ENCODE measurements at places on chromosomes 1 and 21. TPM values are rescaled to one million over a fixed set of nuclear protein-coding genes. Genes with fewer than 3 reads are reported as not detected.

DNA sequence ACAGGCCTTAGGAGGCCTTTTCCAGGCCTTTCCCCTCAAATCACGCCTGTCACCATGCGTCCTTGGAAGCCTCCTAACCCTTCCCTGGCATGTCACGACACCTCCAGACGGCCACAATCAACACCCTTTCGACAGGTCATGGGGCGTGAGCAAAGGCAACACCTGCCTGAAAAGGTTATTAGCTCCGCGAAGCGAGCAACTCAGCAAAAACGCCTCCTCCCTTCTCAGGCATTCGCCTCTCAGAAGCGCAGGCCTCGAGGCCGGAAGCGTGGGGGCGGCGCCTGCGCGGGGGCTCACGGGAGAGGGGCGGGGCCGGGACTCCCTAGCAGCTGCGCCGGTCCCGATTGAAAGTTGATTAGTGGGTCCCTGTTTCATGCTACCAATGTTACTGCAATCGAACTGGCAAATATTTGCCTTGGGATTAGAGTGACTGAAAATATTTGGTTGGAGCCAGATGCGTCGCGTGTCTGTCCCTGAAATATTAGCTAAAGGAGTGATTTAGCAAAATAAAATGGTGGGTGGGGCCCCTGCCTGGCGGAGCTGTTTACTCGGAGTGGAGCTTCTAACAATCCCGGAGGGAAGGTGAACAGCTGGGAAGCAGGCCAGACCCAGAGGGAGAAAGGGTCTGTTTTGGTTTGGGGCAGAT, 44.9 kb downstream of the GFI1 start:
- DNase-seq, result no peak

DNA sequence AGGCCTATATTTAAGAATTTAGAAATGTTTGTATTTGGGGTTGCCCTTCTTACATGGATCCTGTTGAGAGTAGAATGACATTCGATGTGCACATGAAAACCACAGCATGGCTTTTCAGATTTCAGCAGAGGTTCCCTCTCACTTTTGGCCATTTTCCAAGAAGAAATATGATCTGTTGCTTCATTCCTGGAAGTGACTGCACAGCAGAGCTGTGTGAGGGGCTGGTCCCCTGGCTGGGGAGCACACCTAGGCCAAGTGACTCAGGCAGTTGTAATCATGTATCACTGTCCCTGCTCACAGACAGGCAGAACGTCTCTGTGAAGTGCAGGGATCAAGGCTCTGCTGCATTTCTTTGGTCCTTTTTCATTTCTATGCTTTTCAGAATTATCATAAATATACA, 32.3 kb downstream of the AGT start:
- peak; percentile 76 for DNase-seq

DNA sequence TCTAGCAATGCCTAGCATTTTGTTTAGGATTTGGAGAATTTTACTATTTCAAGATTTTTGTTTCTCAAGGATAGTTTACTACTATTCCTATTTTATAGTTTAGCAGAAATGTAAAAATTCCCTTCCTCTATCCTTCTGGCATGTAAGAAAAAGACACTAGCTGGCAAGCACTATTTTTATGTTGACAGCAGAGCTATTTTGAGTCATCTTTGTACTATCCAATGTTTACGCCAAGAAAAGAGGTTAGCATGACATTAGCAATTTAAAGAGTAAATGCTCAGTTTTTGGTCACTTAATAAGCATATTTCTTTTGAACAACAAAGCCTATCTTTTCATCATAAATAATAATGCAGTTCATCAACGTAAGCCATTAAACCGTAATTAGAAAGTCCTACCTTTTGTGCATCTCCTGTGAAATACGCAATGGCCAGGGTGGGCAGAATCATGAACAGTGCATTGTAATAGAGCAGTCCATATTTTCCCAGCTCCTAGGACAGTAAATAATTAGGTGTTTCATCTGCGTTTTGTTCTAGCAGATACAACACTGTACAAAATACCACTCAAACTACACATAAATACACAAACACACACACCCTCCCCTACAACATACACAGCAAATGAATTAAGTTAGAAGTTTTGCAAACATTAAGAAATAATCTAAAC, 12.0 kb downstream of the SLC35D1 start:
- no peak for DNase-seq

GRCh38 chr1:35544976-35545375, 12.2 kb downstream of the KIAA0319L start:
- peak; percentile 40 for DNase-seq

GRCh38 chr1:16386454-16387113, 19.5 kb downstream of the SZRD1 start:
- peak; percentile 79 for DNase-seq

- DNase-seq, result no peak
Measured at GRCh38 chr1:118985640-118986554, 2.2 kb downstream of the TBX15 start.

GRCh38 chr1:100222428-100222827, 27.2 kb downstream of the DBT start:
- DNase-seq, result no peak

The F3 gene
- total RNA-seq, result 43.3 TPM

GRCh38 chr1:19088717-19089442, 121.2 kb downstream of the UBR4 start:
- DNase-seq, result no peak

The CPT2 gene
- 30.6 TPM for total RNA-seq

DNA sequence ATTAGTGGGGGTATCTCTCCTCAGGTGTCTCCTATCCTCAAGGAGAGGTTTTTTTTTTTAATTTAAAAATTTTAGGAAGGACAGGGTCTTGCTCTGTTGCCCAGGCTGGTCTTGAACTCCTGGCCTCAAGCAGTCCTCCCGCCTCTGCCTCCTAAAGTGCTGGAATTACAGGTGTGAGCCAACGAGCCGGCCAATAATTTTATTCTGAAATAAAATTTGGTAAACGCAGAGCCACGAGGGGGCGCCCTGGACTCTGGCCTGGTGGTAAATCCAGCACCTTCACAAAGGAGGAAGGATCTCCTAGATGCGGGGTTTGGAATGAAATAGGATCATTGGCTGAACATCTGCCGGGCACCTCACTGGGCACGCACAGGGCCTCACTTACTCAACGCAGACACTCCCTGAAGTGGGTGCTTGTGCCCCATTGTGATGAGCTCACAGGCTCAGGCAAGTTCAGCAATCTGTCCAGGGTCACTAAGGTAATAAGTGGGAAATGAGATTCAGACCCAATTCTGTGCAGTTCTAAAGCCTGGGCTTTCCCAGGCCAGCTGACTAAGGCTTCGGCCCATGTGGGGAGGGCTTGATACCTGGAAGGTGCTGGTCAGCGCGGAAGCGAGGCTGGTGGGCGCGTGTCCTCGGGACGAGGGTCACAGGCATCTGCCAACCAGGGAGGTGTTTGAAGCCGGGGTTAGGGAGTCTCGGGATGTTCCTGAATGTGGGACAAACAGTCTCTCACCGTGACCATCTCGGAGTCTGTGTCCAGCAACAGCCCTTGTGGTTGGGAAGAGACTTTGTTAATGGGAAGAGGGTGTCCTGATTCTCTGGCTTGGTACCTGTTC, 32.7 kb upstream of the ETV3 start:
- peak; percentile 40 for DNase-seq

DNA sequence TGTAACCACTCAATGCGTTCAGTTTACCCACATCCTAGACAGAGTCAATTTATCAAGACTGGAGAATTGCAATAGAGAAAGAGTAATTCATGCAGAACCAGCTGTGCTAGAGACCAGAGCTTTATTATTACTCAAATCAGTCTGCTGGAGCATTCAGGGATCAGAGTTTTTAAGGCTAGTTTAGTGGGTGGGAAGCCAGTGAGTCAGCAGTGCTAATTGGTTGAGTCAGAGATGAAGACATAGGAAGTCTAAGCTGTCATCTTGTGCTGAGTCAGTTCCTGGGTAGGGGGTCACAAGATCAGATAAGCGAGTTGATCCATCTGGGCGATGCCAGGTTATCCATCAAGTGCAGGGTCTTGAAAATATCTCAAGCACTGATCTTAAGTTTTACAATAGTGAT, 499.6 kb downstream of the MRPL39 start:
- DNase-seq, result peak; percentile 87

- no peak for DNase-seq
Measured at GRCh38 chr21:42107177-42107880, 36.2 kb downstream of the UMODL1 start.

GRCh38 chr1:215200121-215200520, 117.6 kb downstream of the KCNK2 start:
- DNase-seq, result no peak

- no peak for DNase-seq
Measured at GRCh38 chr1:60802884-60803283, 279.5 kb upstream of the NFIA start.

The IFNLR1 gene
- total RNA-seq, result 0.21 TPM

DNA sequence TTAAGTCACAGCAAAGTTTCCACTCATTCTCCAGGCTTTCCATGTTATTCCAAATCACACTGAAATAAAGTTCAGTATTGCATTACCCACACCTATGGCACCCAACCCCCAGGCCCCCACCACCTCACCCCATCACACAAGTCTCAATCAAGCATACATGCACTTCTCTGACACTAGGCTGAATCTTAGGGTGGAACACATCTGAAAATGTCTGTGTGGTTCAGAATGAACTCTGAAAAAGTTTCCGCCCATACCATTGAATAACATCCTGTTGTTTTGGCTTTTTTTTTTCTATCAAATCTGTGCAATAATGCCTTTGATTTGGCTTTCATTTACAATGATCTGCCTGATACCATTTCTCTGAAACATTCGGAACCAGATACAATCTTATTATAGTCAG, 25.8 kb upstream of the LRRC8C start:
- DNase-seq, result no peak

The OPTC gene
- not detected for total RNA-seq

GRCh38 chr1:60584371-60584770, 498.0 kb upstream of the NFIA start:
- no peak for DNase-seq

GRCh38 chr21:25626757-25627156, 12.3 kb upstream of the JAM2 start:
- no peak for DNase-seq

DNA sequence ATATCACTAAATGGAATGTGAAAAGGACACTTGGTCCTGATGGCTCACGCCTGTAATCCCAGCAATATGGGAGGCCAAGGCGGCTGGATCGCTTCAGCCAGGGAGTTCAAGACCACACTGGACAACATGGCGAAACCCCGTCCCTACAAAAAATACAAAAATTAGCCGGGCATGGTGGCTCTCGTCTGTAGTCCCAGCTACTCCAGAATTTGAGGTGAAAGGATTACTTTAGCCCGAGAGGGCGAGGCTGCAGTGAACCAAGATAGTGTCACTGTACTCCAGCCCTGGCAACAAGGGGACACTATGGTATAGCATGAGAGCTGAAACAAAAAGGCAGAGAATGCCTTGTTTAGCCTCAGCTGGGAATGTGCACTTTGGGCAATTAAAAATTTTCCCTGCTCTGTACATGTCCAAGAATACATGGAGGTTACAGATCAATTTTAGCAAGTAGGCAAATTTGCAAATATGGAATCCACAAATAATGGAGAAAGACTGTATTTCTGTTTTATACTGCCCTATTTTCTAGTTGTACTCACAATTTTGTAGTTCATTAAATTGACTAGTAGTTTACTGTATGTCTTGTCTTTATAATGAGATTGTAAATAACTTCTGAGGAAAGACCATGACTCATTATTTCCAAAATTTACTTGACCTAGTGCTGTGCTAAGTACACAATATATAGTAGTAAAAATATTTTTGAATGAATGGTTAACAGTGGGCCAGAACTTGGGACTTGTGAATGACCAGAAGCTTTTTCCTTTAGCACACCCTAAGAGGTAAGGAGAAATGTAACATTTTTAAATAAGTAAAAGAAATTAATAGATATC, 2.0 kb upstream of the ANGEL2 start:
- no peak for DNase-seq

- DNase-seq, result no peak
Measured at GRCh38 chr1:76337542-76338219, 263.1 kb downstream of the ST6GALNAC3 start.

DNA sequence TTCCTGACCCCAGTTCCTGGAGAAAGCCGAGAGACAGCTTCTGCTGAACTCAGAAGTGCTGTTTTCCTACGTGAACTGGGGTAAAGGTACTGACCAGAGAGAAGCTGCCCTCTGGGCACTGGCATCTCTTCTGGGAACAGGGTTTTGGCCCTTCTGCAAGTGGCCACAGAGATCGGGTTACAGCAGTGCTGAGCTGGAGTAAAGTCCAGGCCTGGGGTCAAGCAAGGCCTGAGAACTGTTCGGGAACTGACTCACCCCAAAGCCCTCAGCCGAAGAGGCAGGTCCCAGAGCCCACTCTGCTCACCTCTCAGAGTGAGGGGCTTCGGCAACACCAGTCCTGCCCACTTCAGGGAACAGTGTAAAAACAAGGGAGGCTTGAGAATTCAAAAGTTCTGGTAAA, 177.2 kb upstream of the RUNX1 start:
- DNase-seq, result peak; percentile 22

The GCSAML gene
- total RNA-seq, result 0.29 TPM

- DNase-seq, result no peak
Measured at GRCh38 chr1:158176399-158176798, 4.3 kb upstream of the CD1D start.

- DNase-seq, result peak; percentile 29
Measured at GRCh38 chr1:176949033-176949662, 215.4 kb downstream of the ASTN1 start.

DNA sequence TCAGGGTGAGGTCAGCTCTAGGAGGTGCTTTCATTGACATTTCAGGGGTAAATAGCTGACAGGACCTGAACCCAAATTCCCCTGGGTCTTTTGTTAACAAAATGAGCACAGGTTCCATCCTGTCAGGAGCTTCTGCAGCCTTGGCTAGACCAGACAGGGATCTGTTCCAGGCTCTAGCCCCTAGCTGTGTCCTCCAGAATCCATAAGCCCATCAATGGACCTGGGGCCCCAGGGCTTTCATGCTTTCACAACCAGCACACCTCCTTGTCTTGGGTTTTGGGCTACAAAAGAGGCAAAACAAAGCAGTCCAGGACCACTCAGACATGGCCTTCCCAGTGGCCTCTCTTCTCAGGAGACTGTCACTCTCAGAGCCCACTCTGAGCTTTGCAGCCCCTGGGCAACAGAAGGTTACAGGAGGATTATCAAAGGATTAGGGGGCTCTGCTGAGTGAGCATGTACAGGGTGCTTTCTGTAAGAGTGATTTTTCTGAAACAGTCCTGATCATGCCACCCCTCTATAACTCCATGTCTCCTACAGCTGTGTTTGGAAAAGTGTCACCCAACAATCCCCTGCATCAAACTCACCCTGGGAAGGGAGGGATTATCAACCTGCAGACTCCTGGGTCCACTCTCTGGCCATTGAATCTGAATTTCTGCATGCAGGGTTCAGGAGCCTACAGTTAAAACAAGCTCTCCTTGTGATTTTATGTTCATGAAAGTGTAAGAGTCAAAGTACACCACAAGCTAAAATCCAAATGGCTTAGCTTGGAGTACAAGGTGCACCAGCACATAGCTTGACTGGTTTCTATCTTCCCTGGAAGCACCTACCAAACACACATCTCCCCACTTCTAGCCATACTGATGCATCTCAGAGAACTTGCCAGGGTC, 67.7 kb upstream of the GCLM start:
- no peak for DNase-seq

GRCh38 chr1:183100361-183100974, 77.2 kb downstream of the LAMC1 start:
- DNase-seq, result no peak

The MTARC1 gene
- total RNA-seq, result 0.08 TPM

The WDR64 gene
- not detected for total RNA-seq

Data from H4 (cell line).